Mesothelial cell of epicardium (in vitro differentiated cells): ENCODE measurements at places on chromosomes 2 and 18. TPM values are rescaled to one million over a fixed set of nuclear protein-coding genes. Genes with fewer than 3 reads are reported as not detected.
A peak's percentile ranks its signal among the peaks of the same experiment; 100 is the strongest.

DLGAP1 gene
- total RNA-seq = 4.6 to 5.1 TPM (median 4.9 TPM) in 3 replicates

MARCO gene
- 0.22 to 0.41 TPM (median 0.33 TPM) in 3 replicates for total RNA-seq

NT5C1B gene
- 0.29 TPM in 1 of 3 replicates, not detected in the others for total RNA-seq

RGPD4 gene
- total RNA-seq = 0.18 to 0.29 TPM (median 0.23 TPM) in 3 replicates

DNA sequence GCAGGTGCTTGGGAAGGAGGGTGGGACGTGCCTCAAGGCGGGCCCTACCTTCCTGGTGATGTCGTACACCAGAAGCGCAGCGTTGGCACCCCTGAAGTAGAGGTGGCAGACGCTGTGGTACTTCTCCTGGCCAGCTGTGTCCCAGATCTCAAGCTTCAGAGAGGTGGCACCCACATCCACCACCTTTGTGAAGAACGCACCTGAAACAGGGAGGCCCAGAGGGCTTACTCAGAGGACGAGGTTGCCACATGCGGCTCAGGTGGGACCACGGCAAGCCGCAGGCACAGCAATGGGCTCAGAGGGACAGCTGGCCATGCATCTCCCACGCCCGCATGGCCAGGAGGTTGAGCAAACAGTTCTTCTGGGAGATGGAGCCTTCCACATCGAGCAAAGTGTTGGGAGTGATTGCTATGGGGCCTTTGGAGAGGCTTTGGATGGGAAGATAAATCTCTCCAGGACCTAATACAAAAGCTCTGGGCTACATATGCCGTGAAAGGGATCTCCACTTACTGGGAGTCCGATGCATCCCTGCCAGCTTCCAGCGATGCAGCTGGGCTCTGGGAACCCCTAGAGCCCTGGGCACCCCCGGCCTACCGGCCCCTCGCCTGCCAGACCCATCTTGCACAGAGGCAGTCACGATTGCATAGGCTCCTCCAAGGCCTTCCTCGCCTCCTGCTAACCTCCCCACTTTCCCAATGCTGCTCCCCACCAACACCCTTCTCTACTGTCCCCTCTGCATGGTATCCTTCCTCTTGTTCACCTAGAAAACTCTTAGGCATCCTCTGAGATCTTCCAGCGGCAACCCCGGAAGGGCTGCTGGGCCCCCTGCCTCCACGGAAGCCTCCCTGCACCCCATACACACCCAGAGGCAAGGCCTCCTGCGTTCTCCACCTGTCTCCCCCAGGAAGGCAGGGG lies 11.8 kb downstream of the PRLH start:
- H3K27ac ChIP-seq = no peak overlapping the region
- no peaks in the 10 kb centered on the region for H3K36me3 ChIP-seq
- no peak overlapping the region for H3K4me3 ChIP-seq
- H3K27me3 ChIP-seq = no peaks in the 10 kb centered on the region
- H3K4me1 ChIP-seq = peaks cover 5% of the 10 kb centered on the region

GRCh38 chr2:120447127-120447785 lies 101.3 kb downstream of the INHBB start:
- H3K36me3 ChIP-seq = no peaks in the 10 kb centered on the region
- peaks cover 39% of the 10 kb centered on the region for H3K27me3 ChIP-seq
- DNase-seq = no peak
- no peak overlapping the region for H3K4me3 ChIP-seq

SIX2 gene
- 0.11 TPM in 1 of 3 replicates, not detected in the others for total RNA-seq

- H3K36me3 ChIP-seq = no peaks in the 10 kb centered on the region
- H3K27me3 ChIP-seq = no peaks in the 10 kb centered on the region
- no peak overlapping the region for H3K4me3 ChIP-seq
- DNase-seq = no peak
- no peak overlapping the region for H3K27ac ChIP-seq
These were observed 68.6 kb upstream of the YWHAQ start for GRCh38 chr2:9699139-9700108.

KCNG3 gene
- total RNA-seq = 0.09 to 0.27 TPM (median 0.18 TPM) in 3 replicates

- H3K27ac ChIP-seq = peak overlapping the region; percentile 6
- H3K4me1 ChIP-seq = peaks cover 15% of the 10 kb centered on the region
- H3K27me3 ChIP-seq = no peaks in the 10 kb centered on the region
- H3K36me3 ChIP-seq = no peaks in the 10 kb centered on the region
These were observed 392.4 kb downstream of the TXNL1 start for GRCh38 chr18:56245866-56246580.
